Breast epithelium (tissue), 4 donors: ENCODE measurements at places on chromosomes 2 and 18. TPM values are rescaled to one million over a fixed set of nuclear protein-coding genes. Genes with fewer than 3 reads are reported as not detected.

DNA sequence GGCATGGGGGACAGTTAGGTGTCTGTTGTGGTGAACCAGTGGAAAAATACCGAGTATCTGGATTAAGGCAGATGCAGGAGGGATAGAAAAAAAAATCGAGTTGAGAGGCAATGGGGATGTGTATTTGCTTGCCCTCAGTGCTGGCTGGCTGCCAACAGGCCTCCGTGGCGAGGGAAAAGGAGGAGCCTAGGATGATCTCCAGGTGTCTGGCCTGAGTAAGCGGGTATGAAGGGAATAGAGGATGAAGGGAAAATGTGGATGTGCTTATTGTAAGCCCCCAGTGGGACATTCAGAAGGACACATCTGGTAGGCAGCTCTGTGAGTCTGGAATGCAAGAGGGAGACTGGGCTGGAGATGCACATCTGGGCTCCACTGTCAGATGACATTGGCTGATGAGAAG lies 22.8 kb downstream of the KCNS3 start:
- DNase-seq = no peak

GRCh38 chr2:98093146-98093545 lies 6.2 kb downstream of the VWA3B start:
- DNase-seq = no peak

GRCh38 chr2:129813404-129813803 lies 166.1 kb upstream of the RAB6C start:
- DNase-seq = no peak

- DNase-seq = no peak
Observed at GRCh38 chr2:168624028-168624427, 168.0 kb downstream of the CERS6 start.

DNA sequence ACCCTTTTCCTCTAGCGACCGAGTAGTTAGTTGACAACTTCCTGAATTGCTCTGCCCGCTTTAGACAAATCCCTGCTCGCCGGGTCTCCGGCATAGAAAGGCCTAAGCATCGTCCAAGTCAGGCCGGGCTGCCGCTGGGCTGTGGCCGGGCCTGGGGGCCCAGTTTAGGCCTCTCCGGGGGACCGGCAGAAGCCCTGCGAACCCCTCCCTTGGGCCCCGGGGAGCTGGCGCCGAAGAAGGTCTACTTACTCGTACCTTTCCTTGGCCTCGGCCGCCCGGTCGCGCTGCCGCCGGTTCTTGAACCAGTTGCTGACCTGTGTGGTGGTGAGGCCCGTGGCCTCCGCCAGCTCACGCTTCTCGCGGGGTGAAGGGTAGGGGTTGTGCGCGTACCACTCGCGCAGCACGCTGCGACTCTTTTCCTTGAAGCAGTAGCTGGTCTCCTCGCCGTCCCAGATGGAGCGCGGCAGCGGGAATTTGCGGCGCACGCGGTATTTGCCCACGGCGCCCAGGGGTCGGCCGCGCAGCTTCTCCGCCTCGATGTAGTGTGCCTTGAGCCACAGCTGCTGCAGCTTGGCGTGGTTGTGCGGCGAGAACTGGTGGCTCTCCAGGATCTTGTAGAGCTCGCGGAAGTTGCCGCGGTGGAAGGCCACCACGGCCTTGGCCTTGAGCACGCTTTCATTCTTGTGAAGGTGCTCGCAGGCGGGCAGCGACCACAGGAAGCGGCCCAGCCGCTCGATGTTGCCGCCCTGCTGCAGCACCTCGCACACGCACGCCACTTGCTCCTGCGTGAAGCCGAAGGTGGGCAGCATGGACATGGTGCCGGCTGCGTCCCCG lies 739 bp downstream of the SIX2 start:
- DNase-seq = no peak

DNA sequence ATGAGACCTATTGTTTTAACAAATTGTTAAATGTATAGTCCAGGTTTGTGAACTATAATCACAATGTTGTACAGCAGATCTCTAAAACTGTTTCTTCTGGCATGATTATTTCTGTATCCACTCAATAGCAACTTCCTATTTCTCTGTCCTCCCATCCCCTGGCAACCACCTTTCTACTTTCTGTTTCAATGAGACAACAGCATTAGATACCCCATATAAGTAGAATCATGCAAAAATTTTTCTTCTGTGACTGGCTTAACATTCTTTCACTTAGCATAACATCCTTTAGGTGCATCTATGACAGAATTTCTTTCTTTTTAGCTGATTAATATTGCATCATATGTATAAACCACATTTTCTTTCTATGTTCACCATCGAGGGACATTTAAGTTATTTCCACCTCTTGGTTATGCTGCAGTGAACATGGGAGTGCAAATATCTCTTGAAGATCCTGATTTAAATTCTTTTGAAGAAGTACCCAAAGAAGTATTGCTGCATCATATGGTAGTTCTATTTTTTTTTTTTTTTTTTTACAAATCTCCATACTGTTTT lies 713.5 kb downstream of the LRP1B start:
- no peak for DNase-seq

DNA sequence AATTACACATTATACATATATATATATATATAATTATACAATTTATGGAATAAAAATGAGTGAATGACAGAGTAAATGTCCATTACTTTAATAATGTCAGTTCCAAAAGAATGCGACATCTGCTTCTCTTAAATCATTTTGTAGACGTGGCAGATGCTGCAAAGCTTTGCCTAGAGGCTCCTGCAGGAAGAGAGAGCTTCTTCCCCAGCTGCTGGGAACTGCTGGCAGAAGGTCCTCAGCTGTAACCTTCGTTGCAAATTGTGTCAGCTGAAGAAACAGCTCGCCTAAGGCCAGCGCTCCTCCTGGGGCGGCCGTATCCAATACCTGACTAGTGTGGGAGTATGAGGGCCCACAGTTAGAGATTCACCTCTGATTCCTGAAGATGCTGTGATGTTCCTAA lies 9.6 kb upstream of the THNSL2 start:
- DNase-seq = no peak

DNA sequence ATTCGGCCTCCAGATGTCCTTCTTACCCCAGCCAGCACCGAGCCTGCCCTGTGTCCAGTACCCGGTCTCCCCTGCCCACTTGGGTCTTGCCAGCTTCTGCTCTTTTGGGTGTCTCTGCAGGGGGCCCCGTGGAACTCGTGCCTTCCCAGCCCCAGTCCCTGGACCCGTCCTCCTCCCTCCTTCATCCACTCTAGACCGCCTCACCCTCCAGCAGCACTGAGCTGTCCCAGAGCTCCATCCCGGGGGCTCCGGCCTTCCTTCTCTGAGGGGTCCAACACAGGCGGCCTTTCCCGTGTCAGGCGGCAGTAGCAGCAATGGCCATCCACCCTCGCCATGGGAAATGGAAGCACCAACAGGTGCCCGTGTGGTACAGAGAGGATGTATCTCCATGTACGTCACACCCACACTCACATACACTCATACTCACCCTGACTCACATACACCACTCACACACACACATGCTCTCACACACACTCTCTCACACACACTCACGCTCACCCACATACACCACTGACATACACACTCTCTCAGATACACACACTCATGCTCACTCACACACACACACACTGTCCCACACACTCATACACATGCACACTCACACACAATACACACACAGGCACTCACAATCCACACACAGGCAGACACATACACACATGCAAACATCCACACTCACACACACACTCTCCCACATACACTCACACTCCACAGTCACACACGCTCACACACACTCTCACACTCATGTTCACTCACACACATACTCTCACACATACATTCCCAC lies 827.5 kb upstream of the SALL3 start:
- DNase-seq = no peak

- DNase-seq = no peak
Observed at GRCh38 chr18:58359218-58359617, 269.7 kb downstream of the ALPK2 start.

DNA sequence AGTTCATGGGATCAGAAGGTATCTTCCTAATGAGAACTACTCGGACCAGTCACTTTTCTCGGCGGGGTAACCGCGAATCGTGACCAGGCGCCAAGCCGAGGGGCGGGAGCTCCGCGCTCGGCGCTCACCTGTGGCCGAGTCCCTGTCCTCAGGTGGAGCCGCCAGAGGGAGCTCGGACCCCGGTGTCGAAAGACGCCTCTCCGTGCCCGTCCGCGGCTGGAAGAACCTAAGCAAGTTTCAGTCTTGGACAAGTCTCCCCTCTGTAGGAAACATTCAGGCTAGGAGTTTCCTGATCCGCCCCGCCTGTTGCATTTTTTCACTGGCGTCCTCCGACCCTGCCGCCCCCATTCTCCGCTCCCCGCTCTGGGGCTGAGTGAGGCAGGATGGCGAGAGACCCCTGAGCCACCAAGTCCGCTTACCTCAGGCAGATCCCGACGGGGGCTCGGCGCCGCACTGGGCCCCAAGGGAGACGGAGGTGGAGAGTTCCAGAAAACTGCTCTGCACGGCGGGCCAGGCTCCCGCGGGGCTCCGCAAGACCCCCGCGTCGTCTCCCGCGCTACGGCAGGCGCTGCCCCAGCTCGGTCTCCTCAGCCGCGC lies 480 bp downstream of the DSEL start:
- peak; percentile 87 for DNase-seq

DNA sequence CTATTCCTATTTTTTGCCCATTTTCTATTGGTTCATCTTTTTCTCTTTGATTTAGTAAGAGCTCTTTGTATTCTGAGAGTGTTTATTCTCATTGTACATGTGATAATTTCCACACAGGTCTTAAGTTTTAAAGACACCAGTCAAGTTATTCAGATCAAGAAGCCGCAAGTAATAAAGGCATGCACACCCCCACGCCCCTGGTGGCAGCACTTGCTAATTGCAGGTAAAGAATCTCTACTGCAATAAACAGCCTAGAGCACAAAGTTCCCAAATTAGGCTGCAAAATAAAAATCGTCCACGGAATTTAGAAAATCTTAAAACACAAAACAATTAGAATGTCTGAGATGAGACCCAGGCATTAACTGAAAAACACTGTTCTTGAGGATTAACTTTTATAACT lies 45.2 kb downstream of the ST3GAL5 start:
- no peak for DNase-seq

GRCh38 chr18:78739115-78739514 lies 240.5 kb upstream of the SALL3 start:
- DNase-seq = no peak

DNA sequence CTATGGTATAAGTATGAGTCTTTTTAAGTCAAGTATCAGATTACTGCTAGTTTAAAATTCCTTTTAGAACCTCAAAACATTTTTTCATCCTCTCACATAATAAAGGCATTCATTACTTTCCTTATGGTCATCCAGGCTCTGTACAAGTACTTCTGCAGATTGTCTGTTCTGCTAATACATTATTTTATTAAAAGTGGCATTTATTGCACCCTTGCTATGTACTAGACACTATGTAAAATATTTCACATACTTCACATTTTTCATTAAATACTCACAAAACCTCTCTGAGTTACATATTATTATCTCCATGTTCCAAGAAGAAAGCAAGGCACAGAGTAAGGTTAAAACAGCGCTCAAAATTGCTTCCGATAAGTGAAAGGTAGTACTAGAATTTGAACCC lies 84.1 kb downstream of the RAPH1 start:
- no peak for DNase-seq

DNA sequence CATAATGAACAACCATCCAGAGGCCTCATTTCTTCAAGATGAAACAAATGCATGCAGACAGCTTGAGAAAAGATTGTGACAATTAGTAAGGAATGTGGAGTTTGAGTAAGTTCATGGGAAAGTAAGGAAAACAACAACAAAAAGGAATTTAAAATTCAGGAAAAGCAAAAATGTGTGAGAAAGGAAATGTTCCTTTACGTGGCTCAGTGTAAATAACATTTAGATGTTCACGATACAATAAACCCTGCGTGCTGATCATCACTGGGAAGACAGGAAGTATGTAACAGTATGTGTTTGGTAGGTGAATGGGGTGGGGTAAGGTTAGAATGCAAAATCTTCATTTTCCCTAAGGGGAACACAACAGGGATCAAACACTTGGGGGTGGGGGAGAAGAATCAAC lies 72.7 kb downstream of the TRIP12 start:
- DNase-seq = no peak

DNA sequence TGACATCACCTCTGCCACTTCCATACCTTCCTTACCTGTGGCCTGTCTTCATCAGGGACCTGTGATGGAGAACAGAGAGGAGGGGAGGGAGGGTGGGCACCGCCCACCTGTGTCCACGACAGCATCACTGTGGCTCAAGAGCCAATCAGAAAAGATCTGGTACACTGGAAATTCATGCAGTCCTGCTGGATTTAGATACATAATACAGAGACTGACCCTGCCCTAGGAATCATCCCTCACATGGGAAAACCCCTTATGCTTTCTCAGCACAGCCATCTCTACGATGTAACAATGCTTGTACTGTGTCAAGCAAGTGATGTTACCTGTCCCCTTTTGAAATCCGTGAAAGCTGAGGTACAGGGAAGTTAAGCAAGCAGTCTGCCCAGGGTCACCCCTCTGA lies 145.6 kb upstream of the EPAS1 start:
- no peak for DNase-seq

- no peak for DNase-seq
Observed at GRCh38 chr2:166333801-166334200, 41.9 kb downstream of the SCN9A start.

GRCh38 chr2:241982706-241983570 lies 113.4 kb downstream of the RTP5 start:
- DNase-seq = no peak

DNA sequence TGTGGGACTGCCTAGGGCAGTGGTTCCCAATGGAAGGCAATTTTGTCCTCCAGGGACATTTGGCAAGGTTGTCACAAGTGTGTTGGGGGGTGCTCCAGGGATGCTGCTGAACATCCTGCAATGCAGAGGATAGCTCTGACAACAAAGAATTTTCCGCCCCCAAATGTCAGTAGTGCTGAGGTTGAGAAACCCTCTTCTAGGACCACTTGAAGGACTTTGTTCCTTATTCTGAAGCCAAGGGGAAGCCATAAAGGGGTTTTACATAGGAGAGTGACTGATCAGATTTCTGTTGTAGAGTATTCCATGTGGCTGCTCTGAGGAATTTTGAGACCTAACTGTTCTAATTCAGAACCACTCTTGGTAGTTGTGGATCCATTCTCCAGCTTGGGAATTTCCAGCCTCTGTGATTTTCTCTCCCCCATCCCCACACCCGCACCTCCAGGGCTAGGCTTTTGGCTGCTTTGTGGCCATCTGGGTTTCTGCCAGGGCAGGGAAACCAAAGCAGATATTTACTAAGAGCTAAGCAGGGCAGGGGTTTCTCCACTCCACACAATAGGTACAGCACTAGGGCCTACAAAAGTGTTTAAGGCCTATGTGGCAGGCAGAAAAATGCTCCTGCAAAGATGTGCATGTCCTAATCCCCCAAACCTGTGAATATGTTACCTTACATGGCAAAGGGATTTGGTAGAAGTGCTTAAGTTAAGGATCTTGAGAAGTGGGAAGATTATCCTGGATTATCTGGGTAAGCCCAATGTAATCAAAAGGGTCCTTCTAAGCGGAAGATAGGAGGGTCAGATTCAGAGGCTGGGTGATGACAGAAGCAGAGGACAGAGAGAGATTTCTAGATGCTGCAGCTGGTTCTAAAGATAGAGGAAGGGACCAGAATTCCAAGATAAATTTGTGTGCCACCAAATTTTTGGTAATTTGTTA lies 135.4 kb downstream of the TMEM17 start:
- no peak for DNase-seq

Gene PDE1A
- 4.3 TPM for total RNA-seq

Gene CAPN14
- total RNA-seq = 0.16 TPM

Gene ATP5MC3
- 112 TPM for total RNA-seq

Gene CDH20
- total RNA-seq = 1.2 TPM

Gene ANO7
- total RNA-seq = not detected

Gene CFC1
- total RNA-seq = not detected

Gene OSBPL1A
- total RNA-seq = 84.3 TPM

Gene OR6B2
- total RNA-seq = not detected

Gene MAP2
- 8.2 TPM for total RNA-seq

Gene AOX1
- total RNA-seq = 611 TPM

Gene IL1RL2
- total RNA-seq = 1.9 TPM
